Naive thymus-derived CD4-positive, alpha-beta T cell (primary cell): ENCODE measurements at places on chromosomes 7 and 10. TPM values are rescaled to one million over a fixed set of nuclear protein-coding genes. Genes with fewer than 3 reads are reported as not detected.
A peak's percentile ranks its signal among the peaks of the same experiment; 100 is the strongest.

SORCS1 gene
- total RNA-seq = not detected

FBXO24 gene
- 1.3 TPM for total RNA-seq

OPN4 gene
- not detected for total RNA-seq

CLRN3 gene
- total RNA-seq = not detected

AFAP1L2 gene
- total RNA-seq = 1.8 TPM

- H3K36me3 ChIP-seq = no peaks in the 10 kb centered on the region
- H3K27me3 ChIP-seq = no peaks in the 10 kb centered on the region
- DNase-seq = no peak
- no peak overlapping the region for H3K27ac ChIP-seq
- no peak overlapping the region for H3K4me3 ChIP-seq
- H3K4me1 ChIP-seq = no peaks in the 10 kb centered on the region
Observed at GRCh38 chr10:125025341-125025740, 83.4 kb downstream of the ZRANB1 start.

DNA sequence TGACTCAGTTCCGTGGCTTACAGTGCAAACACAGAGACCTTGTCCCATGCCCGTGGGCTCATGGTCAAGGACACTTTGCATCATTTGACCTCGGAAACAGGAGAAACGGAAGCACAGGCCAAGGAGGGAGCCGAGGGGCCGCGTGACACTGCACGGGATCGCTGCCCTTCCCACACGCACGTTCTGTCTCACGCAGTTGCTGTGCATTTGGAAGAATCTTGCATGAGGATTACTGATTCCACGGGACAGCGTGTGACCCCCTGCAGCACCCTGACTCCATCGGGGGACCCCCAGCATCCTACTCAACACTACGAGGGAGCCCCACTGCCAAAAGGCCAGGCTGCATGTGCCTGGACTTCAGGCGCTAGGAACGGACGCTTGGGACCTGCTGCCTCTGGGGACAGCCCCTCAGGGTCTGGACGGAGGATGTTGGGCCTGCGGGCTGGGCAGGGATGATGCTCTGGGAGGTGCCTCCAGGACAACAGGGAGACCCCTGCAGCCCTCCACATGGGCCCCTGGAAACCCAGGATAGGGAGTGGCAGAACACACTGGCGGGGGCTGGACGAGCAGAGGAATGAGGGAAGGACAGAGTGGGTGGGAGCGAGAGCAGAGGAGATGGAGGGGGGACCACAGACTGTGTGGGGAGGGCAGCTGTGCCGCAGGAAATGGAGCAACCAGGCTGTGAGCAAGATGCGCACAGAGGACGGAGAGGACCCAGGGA lies 222.2 kb downstream of the DNAJB6 start:
- no peaks in the 10 kb centered on the region for H3K36me3 ChIP-seq
- H3K27me3 ChIP-seq = no peaks in the 10 kb centered on the region
- H3K4me1 ChIP-seq = no peaks in the 10 kb centered on the region
- H3K27ac ChIP-seq = no peak overlapping the region
- no peak overlapping the region for H3K4me3 ChIP-seq

DNA sequence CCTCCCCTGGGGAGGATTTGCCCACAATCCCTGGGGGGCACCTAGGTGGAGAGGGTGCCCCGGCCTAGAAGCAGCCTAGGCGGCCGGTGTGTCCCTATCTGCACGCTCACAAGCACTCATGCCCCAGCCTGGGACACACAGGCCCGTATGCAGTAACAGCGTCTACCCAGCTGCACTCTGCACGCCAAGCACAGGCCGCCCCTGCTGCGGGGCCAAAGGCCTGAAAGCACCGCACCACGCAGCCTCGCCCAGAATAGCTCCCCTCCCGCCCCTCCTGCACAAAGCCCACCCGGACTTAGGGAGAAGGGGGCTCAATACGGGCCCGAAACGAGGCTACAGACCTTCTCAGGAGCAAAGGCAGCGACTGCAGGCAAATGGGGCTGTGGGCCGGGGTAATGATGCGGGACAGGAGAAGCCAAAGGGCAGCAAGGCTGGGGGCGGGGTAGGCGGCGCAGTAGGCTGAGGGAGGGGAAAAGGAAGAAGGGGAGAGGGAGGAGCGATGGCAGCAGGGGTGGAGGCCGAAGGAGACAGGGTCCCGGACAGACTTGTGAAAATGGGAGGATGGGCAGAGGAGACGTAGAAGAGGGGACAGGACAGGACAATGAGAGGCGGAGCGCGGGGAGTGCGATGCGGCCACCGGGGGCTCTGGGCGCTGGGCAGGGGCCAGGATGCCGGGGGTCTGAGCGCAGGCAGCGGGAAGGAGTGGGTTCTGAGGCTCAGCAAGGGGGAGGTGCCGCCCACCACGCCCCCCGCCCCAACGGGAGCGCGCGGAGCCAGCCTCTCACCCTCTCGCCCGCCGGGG lies 544 bp downstream of the GPRIN2 start:
- H3K27me3 ChIP-seq = peaks cover 5% of the 10 kb centered on the region
- H3K4me1 ChIP-seq = no peaks in the 10 kb centered on the region
- no peak overlapping the region for H3K4me3 ChIP-seq
- no peak for DNase-seq
- no peaks in the 10 kb centered on the region for H3K36me3 ChIP-seq
- no peak overlapping the region for H3K27ac ChIP-seq

DNA sequence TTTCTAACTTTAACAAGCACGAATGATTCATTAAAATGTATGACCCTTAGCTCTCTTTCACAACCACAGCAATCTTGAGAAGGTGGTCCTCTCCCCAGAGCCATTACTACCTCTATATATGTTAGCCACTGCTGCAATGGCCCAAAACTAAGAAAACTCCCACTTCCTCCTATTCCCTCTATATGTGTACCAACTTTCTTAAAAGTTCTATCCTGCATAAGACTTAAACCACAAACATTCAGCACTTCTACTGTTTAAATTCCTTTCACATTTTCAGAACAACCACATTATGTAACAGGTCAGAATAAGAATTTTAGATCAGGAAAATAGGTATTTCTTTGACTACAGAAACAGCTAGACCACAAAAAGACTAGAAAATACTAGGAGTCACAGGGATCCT lies 36.2 kb downstream of the WASL start:
- DNase-seq = no peak
- no peak overlapping the region for H3K4me3 ChIP-seq
- H3K4me1 ChIP-seq = peaks cover 27% of the 10 kb centered on the region

DNA sequence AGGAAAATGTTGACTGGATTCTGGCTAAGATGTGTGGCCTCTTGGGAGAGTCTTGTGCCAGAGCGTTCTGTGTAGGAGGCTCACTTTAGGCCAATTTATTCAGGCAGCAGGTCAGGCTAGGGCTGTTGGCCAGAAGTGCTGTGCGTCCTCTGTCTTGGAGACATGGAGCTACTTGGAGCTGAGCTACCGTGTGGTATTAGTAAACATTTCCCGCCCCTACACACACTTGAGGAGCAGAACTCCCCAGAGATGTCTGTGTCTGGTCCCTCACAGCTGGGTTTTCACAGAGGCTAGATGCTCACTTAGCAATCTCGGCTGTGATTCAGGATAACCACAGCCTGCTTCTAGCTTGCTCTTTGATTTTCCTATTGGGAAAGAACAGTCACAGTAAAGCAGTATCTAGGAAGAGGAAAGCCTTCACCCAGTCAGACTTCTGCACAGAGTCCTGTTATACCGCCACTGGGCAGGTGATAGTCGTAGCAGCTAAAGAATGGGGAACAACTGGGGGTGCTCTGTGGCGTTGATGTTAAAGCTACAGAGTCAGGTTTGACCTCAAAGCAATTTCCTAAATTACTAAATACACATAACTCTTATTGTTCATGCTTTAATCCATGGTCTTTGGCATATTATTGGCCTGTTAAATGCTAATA lies 86.7 kb downstream of the MDFIC start:
- no peaks in the 10 kb centered on the region for H3K27me3 ChIP-seq
- H3K36me3 ChIP-seq = no peaks in the 10 kb centered on the region
- peak overlapping the region; percentile 54 for H3K27ac ChIP-seq
- peak overlapping the region; percentile 25 for H3K4me3 ChIP-seq

DNA sequence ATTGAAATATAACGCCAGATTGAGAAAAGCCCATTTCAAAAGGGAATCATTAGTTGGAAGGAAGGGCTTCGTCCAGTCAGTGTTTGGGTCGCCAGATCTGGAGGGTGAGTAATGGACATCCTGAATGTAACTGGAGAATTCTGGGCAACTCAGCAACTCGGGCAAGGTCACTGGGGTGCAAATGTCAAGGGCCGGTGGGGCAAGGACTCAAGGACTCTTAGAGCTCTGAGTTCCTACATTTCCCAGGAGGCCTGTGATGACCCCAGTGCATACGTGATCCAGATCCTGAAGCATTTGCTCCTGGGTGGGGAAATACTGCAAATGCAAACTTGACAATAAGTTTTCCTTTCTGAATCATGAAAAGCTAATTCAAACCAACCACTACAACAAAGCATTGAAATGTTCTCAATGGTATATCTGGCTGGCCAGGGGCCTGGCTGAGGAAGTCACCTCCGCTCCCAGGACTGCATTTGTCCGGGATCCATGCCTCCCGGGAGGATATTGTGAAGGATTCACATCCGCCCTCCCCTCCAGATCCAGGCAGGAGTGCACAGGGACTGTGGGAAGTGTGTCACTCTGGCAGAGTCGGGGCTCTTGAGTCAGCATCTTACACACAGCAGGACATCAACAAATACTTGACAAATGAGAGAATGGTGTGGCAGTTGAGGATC lies 164.0 kb downstream of the FANK1 start:
- no peak overlapping the region for H3K27ac ChIP-seq
- no peaks in the 10 kb centered on the region for H3K36me3 ChIP-seq
- no peak overlapping the region for H3K4me3 ChIP-seq
- no peak for DNase-seq
- no peaks in the 10 kb centered on the region for H3K4me1 ChIP-seq

DNA sequence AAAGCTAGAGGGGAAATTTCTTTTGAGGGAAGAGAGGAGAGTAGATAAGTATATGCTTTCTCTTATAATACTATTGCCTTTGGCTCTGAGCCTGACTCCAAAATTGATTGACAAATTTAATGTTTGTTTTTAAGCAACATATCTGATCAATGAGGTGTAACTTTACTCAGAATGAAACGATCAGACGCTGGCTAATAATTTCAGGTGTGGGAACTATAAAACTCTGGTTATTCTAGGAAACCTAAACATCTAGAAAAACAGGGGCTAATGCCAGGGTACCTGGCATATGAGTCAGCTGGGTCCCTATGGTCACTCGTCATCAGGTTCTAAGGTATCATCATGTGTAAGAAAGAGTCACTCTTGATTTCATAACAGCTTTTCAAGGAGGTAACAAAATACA lies 139.7 kb downstream of the ATE1 start:
- no peaks in the 10 kb centered on the region for H3K36me3 ChIP-seq
- H3K4me1 ChIP-seq = no peaks in the 10 kb centered on the region
- no peak for DNase-seq
- no peak overlapping the region for H3K4me3 ChIP-seq
- H3K27me3 ChIP-seq = no peaks in the 10 kb centered on the region
- no peak overlapping the region for H3K27ac ChIP-seq

- no peaks in the 10 kb centered on the region for H3K27me3 ChIP-seq
- no peak overlapping the region for H3K4me3 ChIP-seq
- no peak overlapping the region for H3K27ac ChIP-seq
- DNase-seq = no peak
- no peaks in the 10 kb centered on the region for H3K4me1 ChIP-seq
Observed at GRCh38 chr7:48245751-48246472, 74.7 kb downstream of the ABCA13 start.

- no peak for DNase-seq
- H3K36me3 ChIP-seq = no peaks in the 10 kb centered on the region
- H3K4me3 ChIP-seq = no peak overlapping the region
- H3K4me1 ChIP-seq = peaks cover 3% of the 10 kb centered on the region
- H3K27ac ChIP-seq = no peak overlapping the region
Observed at GRCh38 chr10:85603151-85603940, 763.2 kb downstream of the GRID1 start.

DNA sequence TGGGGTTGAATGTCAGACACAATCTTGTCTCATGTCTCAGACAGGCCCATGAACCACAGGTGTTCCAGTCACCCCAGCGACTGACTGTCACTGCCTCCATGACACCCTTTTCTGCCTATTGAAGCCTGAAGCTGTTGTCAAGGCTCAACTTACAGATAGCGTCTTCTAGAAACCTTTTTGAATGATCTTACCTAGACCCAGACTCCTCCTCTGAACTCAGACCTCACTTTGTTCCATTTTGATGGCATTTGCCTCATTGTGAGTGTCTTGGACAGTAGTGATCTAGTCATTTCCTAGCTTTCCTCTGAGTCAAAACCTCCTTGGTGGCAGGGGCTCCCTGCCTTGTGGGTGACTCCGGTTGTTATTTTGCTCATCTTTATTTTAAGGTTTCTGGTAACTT lies 98.3 kb upstream of the AGK start:
- no peaks in the 10 kb centered on the region for H3K4me1 ChIP-seq
- DNase-seq = no peak
- no peaks in the 10 kb centered on the region for H3K36me3 ChIP-seq
- no peaks in the 10 kb centered on the region for H3K27me3 ChIP-seq
- H3K4me3 ChIP-seq = no peak overlapping the region

DNA sequence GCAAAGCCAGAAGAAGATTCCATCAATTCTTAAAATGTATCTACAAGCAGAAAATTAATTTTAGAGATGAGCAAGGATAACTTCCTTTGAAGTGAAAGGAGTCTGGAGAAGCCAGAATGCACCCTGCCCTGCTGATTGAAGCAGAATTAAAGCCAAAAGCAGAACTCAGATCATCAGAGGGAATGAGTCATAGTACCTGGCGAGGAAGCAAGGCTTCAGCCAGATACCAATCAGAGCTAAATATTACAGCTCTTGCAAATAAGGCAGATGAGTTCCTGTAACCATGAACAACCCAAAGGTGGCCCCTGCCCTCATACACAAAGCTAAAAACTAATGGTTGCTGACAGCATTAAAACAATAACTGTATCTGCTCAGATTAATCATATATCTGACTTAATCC lies 10.4 kb downstream of the HTR7 start:
- no peak overlapping the region for H3K4me3 ChIP-seq
- no peaks in the 10 kb centered on the region for H3K4me1 ChIP-seq
- no peak overlapping the region for H3K27ac ChIP-seq
- H3K27me3 ChIP-seq = no peaks in the 10 kb centered on the region

GRCh38 chr10:36538953-36539586 lies 586.3 kb upstream of the ANKRD30A start:
- H3K4me1 ChIP-seq = no peaks in the 10 kb centered on the region
- no peaks in the 10 kb centered on the region for H3K27me3 ChIP-seq
- H3K36me3 ChIP-seq = no peaks in the 10 kb centered on the region

DNA sequence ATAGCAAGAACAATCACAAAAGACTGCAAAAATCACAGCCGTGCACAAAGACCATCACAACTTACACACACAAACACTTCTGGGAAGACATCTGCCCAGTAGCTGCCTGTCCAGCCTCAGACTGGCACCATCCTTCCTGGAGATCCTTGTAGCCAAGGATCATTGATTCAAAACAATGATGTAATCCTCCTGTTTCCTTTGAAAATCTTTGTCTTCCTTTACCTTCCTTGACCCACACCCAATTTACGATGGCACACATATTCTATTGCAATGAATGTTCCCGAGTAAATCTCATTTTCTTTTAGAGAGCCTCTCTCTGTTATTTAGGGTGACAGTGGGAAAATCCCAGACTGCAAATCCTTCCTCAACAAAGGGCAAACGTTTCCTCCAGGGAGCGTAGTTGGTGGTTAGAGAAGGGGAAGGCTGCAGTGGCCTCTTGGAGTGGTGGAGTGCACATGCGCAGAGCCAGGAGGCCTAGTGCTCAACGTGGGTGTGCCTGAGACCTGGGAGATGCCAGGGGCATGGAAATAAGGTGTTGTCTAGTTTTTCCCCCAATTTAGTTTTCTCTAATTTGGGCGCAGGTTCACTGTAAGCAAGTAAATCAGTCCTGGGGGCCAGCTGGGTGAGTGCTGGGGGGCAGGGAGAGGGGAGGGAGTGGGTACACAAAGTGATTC lies 3.1 kb upstream of the INPP5A start:
- no peak overlapping the region for H3K4me3 ChIP-seq
- H3K27me3 ChIP-seq = no peaks in the 10 kb centered on the region
- DNase-seq = no peak
- no peak overlapping the region for H3K27ac ChIP-seq
